ENCODE measurements at places on chromosomes 12 and 14.

- no peak for DNase-seq
Measured at GRCh38 chr12:91272461-91273063, 89.9 kb upstream of the DCN start.

DNA sequence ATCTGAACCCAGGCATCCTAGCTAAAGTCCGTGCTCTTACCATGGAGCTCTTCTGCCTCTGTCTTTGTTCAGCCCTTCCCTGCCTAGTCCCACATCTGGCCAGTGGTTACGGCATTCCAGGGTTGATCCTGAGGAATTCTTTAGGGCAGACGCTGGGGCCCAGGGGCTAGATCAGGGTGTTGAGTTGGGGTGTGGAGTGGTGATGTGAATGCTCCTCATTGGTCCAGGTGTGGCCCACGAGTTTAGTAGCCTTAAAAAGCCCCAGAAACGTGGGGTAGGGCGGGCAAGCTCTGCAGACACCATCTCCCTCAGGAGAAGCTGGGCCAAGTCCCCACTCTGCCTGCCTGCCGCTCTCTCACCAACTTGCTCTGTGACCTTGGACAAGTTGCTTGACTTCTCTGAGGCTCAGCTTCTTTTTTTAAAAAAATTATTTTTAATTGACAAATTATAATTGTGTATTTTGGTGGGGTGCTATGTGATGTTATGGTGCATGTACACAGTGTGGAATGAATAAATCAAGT lies 9.0 kb upstream of the SERPINA6 start:
- DNase-seq: no peak

DNA sequence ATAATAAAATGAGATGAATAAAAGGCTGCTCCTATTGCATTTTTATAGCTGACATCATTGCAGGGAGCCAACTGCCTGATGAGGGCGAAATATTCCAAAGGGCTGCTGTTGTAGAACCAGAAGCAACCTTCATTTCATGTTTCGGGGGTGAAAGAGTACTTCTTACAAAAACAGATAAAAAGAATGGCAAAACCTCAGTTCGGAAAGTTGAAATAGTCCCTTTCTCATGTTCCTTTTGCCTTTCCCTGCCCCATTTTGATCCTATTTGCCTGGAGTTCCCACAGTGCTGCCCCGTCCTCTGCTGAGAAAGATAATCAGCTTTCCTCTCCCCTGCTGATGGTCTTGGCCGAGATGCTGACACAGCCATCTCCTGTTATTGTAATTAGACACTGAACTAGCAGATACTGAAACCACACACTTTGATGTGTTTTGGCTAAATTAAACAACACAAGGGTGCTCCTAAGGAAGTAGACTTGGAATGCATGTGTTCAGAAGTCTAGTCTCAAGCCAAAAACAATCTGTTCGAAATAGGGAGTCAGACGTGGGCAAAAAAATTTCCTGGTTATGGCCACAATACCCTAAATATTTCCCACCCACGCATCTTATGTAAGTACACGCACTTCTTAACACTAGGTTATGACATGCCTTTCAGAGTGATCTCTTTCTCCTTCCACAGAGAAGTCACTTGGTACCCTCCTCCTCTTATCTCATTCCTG lies 117.2 kb downstream of the PPM1H start:
- DNase-seq: no peak

DNA sequence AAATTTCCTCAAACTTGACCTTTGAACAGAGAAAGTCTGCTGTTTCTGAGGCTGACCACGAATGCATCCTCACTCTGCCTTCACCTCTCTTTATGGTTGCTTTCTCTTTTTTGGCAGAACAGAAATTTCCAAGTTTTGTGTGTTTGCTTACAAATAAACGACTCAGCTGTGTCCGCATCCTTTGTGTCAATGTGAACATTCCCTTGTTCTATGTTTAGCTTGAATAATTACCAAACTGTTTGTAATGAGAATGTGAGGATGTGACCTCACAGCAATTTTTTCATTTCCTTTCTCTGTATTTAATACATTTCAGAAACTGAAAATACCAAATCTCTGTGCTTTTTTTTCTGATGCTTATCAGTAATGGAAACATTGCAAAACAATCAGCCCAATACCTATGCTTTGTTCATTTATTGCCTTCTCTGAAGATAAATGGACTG lies 410.9 kb downstream of the EGLN3 start:
- no peak for DNase-seq

- no peak for DNase-seq
Measured at GRCh38 chr14:100825713-100826331, at the start of gene MEG3. Gene MEG3 (plus strand): TSS chr14:100826118.
